Stimulated activated CD4-positive, alpha-beta T cell treated with anti-CD3 and anti-CD28 coated beads, Interleukin-15, amount 100 ng/mL, for 48 hours (primary cell): ENCODE measurements at places on chromosomes 2 and 18.

GRCh38 chr2:223314811-223315210 is 262.8 kb downstream of the KCNE4 start:
- no peak for DNase-seq

DNA sequence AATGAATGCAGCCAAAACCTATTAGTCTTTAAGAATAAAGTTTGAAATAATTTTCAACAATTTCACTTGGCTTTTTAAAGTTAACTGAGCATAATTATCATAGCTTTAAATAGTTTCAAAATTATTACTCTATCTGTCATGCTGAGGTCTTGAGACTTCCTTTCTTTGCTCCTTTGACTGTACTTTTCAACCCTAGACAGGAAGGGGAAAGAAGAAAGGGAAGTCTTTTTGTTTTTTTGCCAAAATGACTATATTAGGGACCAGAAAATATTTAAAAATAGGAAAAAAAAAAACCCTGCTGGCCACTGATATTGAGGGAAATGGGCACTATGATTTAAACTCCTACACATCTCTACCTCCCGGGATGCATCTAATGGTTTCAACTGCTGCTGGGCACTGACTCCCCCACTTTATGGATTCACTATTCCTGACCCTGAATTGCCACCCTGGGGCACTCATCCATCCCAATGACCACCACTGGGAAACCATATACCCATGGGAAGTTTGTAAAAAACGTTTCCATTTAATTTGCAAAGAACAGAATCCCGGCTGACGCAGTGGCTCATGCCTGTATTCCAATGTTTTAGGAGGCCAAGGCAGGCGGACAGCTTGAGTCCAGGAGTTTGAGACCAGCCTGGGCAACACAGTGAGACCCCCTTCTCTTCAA is 50.5 kb downstream of the GAREM1 start:
- DNase-seq = no peak

DNA sequence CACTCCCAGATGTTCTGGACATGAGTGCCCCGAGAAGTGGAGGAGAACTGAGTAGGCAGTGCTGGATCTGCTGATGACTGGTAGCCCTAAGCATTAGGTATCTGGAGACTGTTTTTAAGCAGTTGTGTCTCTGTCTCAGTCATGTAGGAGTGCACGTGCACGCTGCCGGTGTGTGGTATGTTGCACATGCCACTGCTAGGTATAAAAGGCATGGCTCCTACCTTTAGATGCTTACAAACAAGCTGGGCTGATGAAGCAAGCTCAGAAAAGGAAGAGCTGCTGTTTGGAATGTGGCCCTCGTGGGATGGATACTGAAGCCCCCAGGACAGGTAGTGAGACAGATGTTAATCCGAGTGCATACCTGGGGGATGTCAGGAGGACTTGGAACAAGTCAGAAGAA is 49.1 kb downstream of the HK2 start:
- no peak for DNase-seq

GRCh38 chr2:192162392-192163042 is 32.2 kb downstream of the TMEFF2 start:
- DNase-seq = peak; percentile 11

DNA sequence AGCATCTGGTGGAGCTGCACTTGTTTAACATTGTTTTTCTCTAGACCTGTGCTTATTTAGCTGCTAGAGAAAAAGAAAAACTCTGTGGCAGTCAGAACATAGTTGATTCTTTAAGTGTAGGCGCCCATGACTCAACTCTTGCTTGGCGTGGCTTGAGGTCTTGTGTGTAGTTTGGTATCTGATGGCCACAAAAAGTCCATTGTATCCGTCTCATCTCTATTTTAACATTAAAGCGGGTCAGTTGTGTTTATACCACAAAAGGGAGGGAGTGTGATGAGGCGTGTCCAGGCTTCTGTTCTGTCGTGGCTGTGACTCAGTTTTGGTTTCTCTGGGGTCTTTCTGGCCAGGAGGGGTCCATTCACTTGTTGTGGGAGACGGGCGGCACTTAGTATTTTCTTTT is 24.2 kb upstream of the UGT1A8 start:
- DNase-seq = no peak

GRCh38 chr18:46341986-46342525 is 237.9 kb downstream of the HAUS1 start:
- DNase-seq = no peak

- no peak for DNase-seq
Measured at GRCh38 chr2:16000642-16001041, 60.3 kb downstream of the MYCN start.

- no peak for DNase-seq
Measured at GRCh38 chr18:28560331-28560730, 383.4 kb upstream of the CDH2 start.

- DNase-seq = no peak
Measured at GRCh38 chr2:177296040-177296439, 31.5 kb upstream of the NFE2L2 start.

- DNase-seq = no peak
Measured at GRCh38 chr2:114056294-114057143, 166.6 kb downstream of the ACTR3 start.

- no peak for DNase-seq
Measured at GRCh38 chr2:212709280-212709679, 170.7 kb upstream of the ERBB4 start.

GRCh38 chr2:142598846-142599245 is 278.6 kb upstream of the KYNU start:
- no peak for DNase-seq

DNA sequence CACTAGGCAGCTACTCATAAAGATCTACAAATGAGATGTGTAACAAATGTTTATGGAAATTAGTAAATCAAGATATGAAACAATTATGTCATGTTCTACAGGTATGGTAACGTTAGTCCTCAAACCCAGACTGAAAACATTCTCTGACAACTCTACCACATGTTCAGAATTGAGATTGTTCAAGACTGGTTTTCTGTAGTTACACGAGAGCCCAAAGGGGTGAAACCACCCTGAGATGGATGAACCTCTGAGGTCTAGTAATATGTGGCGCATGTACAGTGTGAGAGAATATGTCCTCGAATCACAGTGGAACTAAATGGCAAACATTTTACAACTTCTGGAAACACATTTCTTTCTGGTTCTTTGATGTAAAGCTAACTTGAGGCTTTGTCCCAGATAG is 614.3 kb downstream of the ZEB2 start:
- DNase-seq = no peak

- no peak for DNase-seq
Measured at GRCh38 chr2:3282056-3282998, 95.3 kb downstream of the EIPR1 start.

GRCh38 chr18:63477200-63477599 is 442 bp downstream of the SERPINB5 start:
- no peak for DNase-seq

GRCh38 chr18:10049747-10050146 is 135.9 kb downstream of the VAPA start:
- no peak for DNase-seq

DNA sequence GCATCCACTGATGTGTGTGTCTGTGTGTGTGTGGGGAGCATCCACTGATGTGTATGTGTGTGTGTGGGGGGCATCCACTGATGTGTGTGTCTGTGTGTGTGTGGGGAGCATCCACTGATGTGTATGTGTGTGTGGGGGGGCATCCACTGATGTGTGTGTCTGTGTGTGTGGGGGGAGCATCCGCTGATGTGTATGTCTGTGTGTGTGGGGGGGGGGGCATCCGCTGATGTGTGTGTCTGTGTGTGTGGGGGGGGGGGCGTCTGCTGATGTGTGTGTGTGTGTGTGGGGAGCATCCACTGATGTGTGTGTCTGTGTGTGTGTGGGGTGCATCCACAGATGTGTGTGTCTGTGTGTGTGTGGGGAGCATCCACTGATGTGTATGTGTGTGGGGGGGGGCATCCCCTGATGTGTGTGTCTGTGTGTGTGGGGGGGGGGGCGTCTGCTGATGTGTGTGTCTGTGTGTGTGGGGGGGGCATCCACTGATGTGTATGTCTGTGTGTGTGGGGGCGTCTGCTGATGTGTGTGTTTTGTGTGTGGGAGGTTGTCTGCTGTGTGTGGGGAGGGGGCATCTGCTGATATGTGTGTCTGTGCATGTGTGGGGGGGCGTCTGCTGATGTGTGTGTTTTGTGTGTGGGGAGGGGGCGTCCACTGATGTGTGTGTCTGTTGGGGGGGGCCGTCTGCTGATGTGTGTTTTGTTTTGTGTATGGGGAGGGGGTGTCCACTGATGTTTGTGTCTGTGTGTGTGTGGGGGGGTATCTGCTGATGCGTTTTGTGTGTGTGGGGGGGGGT is 125.9 kb downstream of the NFATC1 start:
- DNase-seq = no peak

DNA sequence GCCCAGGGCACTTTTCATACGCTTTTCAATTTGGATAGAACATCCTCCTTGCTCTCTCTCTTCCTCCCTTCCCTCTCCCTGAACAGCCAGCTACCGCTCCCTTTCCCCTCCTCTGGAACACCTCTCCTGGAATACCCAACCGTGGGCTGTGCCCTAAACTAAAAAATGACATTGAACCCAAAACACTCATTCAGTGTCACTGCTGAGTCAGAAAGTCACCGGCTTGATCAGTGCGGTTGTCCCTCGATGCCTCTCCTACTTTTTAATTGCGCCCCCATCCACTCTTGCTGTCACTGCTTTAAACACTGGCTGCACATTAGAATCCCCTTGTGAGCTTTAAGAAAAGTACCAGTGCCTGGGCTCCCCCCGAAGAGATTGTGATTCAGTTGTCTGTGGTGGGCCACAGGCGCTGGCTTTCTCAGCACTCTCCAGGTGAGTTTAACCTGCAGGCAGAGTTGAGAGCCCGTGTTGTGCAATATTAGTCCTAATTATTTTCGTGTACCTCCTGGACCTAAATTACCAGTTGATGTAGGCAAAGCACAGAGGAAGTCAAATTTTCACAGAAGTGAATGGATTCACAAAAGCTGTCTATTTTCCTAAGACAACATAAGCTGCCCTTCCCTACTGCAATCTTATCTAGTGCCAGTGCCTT is 302.0 kb downstream of the PRKCE start:
- no peak for DNase-seq

DNA sequence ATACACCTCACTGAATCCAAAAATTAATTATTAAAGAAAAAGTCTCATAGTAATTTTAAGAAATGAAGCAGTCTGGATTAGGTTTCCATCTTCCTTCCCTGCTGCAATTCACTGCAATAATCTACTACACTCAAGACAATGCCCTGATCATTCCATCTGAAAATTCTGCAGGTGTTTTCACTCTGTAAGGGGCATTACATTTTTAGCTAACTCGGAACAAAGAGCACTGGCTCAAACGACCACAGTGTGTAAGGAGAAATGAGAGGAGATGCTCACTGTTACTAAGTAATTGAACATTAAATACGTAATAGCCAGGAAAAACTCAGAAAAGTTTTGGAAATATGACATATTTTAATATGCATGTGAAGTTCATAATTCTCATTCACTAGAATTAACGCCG is 1.3 kb downstream of the B4GALT6 start:
- DNase-seq = no peak

GRCh38 chr2:123935405-123935804 is 89.7 kb upstream of the CNTNAP5 start:
- DNase-seq = no peak

DNA sequence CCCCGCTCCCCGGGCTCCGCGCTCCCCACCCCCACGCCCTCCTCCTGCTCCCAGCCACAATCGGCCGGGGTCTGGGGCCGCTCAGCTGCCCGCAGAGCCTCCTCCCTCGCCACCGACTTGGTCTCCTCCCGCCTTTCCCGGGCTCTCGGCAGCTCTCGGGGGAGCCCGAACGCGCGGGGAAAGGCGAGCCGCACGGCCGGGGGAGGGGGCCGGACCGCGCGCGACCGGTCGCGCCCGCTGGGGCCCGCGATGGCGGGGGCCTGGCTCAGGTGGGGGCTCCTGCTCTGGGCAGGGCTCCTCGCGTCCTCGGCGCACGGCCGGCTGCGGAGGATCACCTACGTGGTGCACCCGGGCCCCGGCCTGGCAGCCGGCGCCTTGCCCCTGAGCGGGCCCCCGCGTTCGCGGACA is 327 bp downstream of the LTBP1 start:
- DNase-seq = no peak

- DNase-seq = no peak
Measured at GRCh38 chr18:77461062-77461688, 211.5 kb downstream of the GALR1 start.

GRCh38 chr18:52311331-52311730 is 28.7 kb upstream of the DCC start:
- DNase-seq = no peak

GRCh38 chr2:20011276-20012031 is 1.0 kb downstream of the MATN3 start:
- no peak for DNase-seq

DNA sequence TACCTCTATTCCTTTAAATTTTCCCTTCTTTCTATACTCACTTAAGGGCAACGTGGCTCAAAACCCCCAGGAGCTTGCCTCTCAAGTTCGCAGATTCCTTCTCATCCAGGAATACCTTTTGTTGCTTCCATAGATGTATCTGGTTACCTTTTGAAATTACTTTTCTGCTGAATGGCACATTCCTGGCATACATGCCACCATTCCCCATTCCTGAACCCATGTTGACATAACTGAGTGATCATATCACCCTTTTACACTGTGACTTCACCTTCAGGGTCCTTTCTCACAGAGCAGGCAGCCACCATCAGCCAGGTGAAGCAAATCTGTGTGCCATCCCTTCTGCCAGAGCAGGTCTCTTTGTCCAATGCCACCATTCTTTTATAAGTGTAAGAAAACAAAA is 615.8 kb downstream of the ARHGAP15 start:
- DNase-seq = no peak

DNA sequence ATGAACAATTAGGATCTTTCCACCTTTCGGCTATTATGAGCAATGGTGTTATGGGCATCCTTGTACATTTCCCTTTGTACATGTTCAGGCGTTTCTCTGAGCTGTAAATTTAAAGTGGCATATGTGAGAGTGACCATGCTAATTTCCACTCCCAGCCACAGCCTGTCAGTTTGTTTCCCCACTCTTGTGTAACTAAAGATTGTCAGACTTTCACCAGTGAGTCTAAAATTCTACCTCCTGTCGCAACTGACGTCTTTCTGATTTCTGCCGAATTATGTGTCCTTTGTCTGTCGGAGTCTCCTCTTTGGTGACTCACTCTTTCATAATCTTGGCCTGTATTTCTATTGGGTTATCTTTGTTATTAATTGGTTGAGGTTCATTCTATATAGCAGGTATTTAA is 50.7 kb downstream of the TRAPPC12 start:
- DNase-seq = no peak

DNA sequence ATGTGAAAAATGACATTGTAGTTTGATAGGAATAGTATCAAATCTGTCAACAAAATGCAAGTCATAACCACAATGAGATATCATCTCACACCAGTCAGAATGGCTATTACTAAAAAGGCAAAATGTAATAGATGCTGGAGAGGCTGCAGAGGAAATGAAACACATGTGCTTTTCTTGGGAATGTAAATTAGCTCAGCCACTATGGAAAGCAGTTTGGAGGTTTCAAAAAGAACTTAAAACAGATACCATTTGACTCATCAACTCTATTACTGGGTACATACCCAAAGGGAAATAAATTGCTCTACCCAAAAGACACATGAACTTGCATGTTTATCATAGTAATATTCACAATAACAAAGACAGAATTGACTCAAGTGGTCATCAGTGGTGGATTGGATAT is 572.6 kb downstream of the TRIB2 start:
- DNase-seq = no peak
